ENCODE measurements at places on chromosomes 13 and 19.

DNA sequence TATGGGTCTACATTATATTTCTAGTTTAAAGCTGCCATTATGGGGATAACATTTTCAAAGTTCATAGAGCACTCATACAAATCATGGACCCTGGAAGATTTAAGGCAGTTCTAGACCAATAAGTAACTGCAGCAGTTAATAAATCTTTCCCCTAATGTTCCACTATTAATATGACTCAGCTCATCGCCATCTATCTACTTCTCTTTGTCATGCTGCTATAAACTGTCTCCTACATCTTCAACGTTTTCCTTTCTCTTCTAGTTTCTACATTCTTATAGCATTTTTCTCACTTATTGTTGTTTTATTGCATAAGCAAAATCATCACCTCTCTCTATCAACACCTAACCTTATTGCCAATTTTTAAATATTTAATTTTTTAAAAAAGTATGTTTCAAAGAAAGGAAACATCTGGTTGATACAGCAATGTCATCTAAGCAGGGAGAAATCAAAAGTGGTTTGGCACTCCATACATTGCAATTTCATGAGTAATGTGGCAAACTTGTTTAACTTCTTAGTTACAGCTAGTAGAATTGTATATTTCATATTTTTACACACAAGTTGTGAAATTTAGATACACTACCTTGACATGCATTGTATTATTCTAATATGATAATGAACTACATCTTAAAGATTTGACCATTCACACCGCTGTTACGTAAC is 1500.4 kb upstream of the MIR17HG start:
- DNase-seq, result no peak

DNA sequence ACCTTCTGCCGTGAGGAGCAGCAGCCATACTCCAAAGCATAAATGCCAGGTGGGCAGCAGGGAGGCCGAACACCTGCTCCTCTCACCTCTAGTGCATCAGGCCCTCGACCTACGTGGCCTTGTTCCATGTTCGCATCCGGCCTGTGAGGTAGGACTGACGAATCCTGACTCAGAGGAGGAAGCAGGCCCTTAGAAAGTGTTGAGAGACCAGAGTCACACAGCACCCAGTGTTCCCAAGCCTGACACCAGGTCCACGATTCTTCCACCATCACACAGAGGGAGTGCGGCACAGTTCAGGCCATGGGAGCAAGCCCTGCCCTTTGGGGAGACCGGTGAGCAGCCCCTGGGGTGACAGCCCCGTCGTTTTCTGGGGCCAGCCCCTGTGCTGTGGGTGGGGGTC is 14.7 kb downstream of the ATP12A start:
- DNase-seq, result no peak

- no peak for DNase-seq
Observed at GRCh38 chr13:38202740-38203139, 146.9 kb upstream of the UFM1 start.

DNA sequence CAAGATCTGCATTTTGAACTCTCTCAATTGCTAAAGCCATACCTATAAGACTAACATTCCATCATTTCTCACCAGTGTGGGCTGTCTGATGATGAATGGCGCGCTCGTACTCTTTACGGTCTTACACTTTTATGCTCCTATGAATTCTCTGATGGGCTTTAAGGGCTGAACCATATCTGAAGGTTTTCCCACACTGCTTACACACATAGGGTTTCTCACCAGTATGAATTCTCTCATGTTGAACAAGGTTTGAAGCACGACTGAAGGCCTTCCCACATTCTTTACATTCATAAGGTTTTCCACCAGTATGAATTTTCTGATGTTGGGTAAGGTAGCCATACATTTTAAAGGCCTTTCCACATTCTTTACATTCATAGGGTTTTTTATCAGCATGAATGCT is 18.8 kb upstream of the ZNF607 start:
- no peak for DNase-seq

GRCh38 chr19:3479177-3479833 is 1.0 kb downstream of the SMIM24 start:
- DNase-seq, result peak; percentile 37

DNA sequence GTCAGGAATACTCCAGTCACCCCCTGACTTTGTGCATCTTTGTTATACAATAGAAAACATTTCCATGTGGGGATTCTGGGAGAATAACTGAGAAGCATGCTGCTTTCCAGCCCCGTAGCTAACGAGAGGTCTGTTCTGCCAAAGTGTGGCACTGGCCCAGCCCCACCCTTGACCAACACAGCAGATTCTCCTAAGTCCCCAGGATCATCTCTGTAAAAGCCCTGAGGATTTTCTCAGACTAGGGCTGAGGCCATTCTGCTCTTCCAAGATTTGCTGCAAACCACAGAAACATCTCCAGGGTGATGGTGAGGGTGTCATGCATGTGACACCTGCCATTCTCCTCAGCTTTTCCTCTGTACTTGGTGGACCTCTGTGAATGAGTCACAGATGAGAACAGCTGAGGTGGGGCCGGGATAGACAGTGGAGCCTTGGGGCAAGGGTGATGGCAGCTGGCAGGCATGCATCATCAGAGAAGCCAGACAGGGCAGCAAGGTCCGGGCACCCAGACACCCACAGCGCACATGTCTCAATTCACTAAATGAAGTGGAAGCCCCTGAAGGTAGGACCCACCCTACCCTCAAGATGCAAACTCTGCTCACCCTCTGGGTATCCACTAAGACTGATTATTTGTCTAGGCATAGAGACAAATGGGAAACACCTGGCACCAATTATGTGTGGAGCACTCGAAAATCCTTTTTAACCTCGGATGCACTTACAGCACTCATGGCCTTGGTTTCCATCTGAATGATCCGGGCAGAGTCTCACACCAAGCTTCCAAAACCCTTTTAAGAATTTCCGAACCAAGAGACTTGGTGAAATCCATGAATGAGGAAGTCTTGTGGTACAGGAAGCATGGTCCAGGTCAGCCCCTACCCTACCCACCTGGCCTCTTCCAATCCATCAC is 20.1 kb upstream of the DOCK9 start:
- DNase-seq, result no peak

- no peak for DNase-seq
Observed at GRCh38 chr13:23744315-23744714, 144.9 kb downstream of the MIPEP start.

- DNase-seq, result no peak
Observed at GRCh38 chr13:110216006-110216397, 91.0 kb downstream of the COL4A1 start.

GRCh38 chr13:85031771-85032170 is 767.4 kb downstream of the SLITRK6 start:
- DNase-seq, result no peak

DNA sequence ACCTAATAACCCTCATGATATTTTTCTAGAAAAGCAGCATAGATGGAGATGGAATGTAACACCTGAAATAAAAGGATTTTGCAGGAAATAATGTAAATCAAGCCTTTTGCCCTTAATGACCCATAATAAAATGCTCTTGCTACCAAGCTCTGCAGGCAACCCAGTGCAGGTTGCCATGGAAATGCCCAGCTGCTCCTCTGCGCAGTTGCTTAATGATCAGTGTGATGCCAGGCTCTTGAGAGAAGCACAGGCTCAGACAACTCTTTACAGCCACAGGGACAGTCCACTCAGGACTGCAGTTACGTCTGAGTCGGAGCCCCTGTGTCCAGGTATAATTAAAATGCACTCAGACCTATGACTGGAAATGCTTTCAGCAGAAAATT is 165.5 kb downstream of the LACC1 start:
- DNase-seq, result no peak

- no peak for DNase-seq
Observed at GRCh38 chr13:45732916-45733315, 30.8 kb downstream of the CBY2 start.

GRCh38 chr13:85985797-85986196 is 186.6 kb upstream of the SLITRK6 start:
- DNase-seq, result no peak

DNA sequence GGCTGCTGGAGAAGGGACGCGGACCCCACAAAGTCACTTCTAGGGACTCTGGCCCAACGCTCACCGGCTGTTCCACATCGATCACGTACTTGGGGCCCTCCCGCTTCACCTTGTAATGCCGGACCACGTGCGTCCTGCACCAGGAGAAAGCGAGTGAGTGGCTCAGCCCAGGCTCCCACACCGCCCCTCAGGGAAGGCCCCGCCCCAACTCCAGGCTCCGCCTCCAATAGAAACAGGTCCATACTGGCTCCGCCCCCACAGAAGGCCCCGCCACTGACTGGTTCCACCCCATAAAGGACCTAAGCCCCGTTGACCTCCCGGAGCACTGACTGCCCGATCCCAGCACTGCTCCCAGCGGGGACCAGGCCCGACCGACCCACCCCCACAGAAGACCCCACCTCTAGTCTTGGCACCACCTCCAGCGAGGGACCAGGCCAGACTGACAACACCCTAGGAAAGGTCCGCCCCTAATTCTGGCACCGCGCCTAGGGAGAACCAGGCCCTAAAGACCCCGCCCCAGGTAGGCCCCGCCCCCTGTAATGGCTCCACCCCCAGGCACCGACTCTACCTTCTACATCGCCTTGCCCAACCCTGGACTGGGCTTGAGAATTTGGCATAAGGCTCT is 11.3 kb downstream of the STAP2 start:
- peak; percentile 68 for DNase-seq

DNA sequence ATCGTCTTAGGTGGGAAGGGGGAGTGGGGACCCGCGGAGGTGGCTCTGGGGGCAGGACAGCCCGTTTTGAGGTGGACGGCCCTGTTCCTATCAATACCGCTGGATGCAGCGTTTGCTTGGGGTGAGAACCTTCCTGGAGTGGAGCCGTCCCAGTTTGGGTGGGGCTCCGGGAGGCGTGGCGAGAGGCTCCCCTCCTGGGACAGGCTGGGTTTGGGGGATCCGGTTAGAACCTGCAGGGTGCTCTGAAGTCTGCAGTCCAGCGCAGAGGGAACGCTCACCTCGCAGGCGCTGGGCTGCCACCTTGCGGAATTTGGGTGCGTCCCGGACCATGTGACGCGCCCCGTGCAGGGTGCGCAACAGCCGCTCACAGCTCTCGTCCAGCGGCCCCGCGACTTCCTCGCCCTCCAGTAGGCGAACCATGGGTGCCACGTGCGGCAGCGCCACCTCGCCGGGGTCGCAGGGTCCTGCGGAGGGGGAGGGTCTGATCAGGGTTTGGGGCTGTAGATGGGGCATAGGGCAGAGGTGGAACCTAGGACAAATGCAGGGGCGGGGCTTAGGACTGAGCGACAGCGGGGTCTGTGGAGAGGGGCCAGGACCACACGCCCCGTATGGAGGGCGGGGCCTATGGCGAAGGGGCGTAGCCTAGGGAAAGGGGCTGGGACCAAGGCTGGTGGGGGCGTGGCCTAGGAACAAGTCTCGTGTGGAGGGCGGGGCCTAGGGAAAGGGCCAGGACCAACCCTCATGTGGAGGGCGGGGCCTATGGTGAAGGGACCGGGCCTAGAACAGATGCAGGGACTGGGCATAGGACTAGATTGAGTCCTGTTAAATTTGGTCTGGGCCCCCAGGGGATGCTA is 13.8 kb downstream of the SH2D3A start:
- peak; percentile 79 for DNase-seq

DNA sequence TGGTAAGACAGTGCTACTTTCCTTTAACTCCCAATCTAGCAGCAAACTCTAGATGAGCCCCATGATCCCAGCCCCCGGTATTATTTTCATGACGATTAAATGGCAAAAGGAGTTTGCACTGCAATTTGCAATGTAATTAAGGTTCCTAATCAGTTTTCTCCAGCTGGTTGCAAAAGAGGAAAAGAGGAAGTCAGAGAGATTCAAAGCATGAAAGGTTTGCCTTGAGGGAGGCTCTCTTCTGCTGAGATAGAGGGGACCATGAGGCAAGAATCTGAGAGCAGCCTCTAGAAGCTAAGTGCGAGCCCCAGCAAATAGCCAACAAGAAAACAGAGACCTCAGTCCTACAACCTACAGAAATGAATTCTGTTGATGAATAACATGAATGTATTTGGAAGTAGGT is 527.1 kb downstream of the UQCRFS1 start:
- no peak for DNase-seq

DNA sequence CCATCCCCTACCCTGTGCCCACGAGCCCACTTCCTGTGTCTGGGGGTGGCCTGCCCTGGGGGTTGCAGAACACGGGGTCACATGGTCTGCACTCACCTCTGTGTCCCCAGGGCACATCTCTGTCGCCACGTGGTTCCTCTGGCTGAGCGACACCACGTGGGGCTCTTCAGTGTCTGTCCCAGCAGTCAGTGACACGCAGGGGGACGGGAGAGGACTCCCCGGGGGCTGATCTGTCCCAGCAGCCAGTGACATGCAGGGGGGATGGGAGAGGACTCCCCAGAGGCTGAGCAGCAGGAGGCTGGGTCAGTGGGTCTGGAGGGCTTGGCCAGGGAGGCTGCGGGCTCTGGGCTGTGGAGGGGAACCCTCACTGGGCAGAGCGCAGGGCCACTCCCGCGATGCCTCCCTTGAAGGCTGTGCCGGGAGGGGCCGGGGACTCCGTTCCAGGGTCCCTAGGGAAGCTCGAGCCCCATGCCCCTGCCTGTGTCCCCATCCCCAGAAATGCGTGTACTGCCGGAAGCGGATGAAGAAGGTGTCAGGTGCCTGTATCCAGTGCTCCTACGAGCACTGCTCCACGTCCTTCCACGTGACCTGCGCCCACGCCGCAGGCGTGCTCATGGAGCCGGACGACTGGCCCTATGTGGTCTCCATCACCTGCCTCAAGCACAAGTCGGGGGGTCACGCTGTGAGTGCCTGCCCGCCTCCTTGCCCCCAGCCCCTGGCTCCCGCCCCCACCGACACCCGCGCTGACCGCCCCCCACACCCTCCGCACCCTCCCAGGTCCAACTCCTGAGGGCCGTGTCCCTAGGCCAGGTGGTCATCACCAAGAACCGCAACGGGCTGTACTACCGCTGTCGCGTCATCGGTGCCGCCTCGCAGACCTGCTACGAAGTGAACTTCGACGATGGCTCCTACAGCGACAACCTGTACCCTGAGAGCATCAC is 174.8 kb downstream of the KDM4B start:
- DNase-seq, result no peak

GRCh38 chr19:57171551-57172081 is 4.3 kb upstream of the DUXA start:
- DNase-seq, result peak; percentile 40

DNA sequence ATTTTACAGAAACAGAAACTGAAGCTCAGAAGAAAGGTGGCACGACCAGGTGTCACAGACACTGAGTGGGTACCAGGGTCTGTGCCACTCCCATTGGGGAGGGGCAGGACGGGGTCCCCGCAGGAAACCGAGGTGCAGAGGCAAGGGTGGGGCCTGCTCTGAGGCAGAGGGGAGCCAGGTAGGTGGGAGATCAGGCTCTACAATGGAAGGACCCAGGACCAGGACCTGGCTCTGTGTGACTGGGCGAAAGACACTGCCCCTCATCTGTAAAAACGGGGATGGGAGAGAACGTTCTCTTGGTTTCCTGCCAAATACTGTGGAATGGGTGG is 2.8 kb downstream of the PTGIR start:
- DNase-seq, result no peak

All from activated naive CD4-positive, alpha-beta T cell treated with Interleukin-2 at 50 U/mL for 16 hours (primary cell).